ENCODE measurements at places on chromosomes 12 and 14. TPM values are rescaled to one million over a fixed set of nuclear protein-coding genes. Genes with fewer than 3 reads are reported as not detected.
A peak's percentile ranks its signal among the peaks of the same experiment; 100 is the strongest.

GRCh38 chr12:23950210-23950774, 822 bp upstream of the SOX5 start:
- H3K4me3 ChIP-seq = peak overlapping the region; percentile 25
- H3K27ac ChIP-seq = no peak overlapping the region
- DNase-seq = no peak
- no peaks in the 10 kb centered on the region for H3K27me3 ChIP-seq

DNA sequence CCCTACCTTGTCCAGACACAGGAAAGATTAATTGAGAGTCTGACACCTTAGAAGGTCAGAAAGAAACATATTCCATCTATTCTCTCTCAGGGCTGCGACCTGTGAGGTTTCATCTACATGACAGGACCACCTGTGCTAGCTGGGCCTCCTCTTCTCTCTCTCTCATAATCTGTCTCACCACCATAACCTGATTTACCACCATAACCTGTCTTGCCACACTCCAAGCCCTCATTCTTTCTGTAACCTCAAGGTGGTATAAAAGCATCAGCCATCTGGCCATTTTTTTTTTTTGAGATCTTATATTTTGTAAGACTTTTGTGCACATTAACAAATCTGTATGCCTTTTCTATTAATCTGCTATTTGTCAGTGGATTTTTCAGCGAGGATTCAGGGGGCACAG, 75.5 kb downstream of the ACADS start:
- no peaks in the 10 kb centered on the region for H3K27me3 ChIP-seq
- H3K36me3 ChIP-seq = no peaks in the 10 kb centered on the region
- no peak overlapping the region for H3K27ac ChIP-seq
- no peak overlapping the region for H3K4me3 ChIP-seq

DNA sequence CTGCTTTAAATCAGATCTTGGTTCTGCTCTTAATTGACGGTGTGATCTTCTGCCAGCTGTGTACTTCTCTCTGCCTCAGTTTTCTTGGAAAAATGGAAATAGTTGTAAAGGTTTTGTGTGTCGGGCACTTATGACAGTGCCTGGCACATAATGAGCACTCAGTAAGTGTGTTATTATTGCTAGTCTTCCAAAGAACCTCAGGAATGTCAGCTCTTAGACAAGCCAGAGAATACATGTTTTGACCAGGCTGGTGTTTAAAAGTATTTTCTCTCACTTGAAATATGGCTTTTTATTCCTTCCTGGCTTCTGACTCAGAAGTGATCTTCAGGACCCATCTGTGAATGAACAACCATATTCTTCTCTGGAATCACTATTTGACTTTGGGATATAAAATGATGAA, 304.1 kb downstream of the SNAPC1 start:
- H3K36me3 ChIP-seq = no peaks in the 10 kb centered on the region
- no peak overlapping the region for H3K27ac ChIP-seq
- H3K4me3 ChIP-seq = no peak overlapping the region

DNA sequence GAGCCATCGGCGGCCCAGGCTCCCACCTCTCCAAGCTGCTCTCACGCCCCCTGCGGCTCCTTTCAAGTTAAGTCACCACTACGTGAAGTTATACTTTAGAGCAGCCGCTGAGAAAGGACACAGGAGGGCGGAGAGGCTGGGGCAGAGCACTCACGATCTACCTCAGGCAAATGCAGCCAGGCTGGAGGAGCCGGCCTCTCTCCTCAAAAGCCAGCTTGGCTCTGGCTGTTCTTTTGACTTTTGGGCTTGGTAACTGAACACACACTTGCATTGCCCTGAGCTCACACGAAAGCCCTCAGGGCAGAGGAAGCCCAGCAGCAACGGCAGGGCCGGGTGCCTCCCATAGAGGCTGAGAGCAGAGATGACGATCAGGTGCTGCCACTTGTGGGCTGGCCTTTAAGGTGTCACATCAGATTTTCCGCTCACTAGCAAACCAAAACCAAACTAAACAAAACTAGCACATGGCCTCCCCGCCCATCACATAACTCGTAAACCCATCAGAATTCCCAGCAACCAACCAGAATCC, 75.2 kb downstream of the PITPNM2 start:
- H3K27me3 ChIP-seq = no peaks in the 10 kb centered on the region
- peaks cover 45% of the 10 kb centered on the region for H3K4me1 ChIP-seq
- H3K36me3 ChIP-seq = no peaks in the 10 kb centered on the region
- H3K27ac ChIP-seq = peak overlapping the region; percentile 59
- peak; percentile 75 for DNase-seq

- no peaks in the 10 kb centered on the region for H3K36me3 ChIP-seq
- no peak for DNase-seq
- no peak overlapping the region for H3K4me3 ChIP-seq
- H3K27ac ChIP-seq = no peak overlapping the region
- H3K27me3 ChIP-seq = no peaks in the 10 kb centered on the region
- peaks cover 8% of the 10 kb centered on the region for H3K4me1 ChIP-seq
Measured at GRCh38 chr14:103854822-103855733, 7.7 kb upstream of the PPP1R13B start.

GRCh38 chr14:75153295-75153694, 23.1 kb downstream of the TMED10 start:
- no peaks in the 10 kb centered on the region for H3K27me3 ChIP-seq
- no peak for DNase-seq
- H3K27ac ChIP-seq = no peak overlapping the region
- H3K4me1 ChIP-seq = no peaks in the 10 kb centered on the region
- peaks cover 18% of the 10 kb centered on the region for H3K36me3 ChIP-seq

GRCh38 chr12:56154246-56154771, 1.9 kb downstream of the MYL6B start:
- H3K4me1 ChIP-seq = peaks cover 36% of the 10 kb centered on the region
- no peaks in the 10 kb centered on the region for H3K27me3 ChIP-seq
- no peak overlapping the region for H3K27ac ChIP-seq
- DNase-seq = no peak

- peaks cover 12% of the 10 kb centered on the region for H3K4me1 ChIP-seq
- DNase-seq = peak; percentile 36
- no peaks in the 10 kb centered on the region for H3K27me3 ChIP-seq
- H3K36me3 ChIP-seq = no peaks in the 10 kb centered on the region
Measured at GRCh38 chr14:63486738-63487137, 56.4 kb downstream of the PPP2R5E start.

- H3K27ac ChIP-seq = no peak overlapping the region
- peaks cover 25% of the 10 kb centered on the region for H3K27me3 ChIP-seq
- H3K4me1 ChIP-seq = no peaks in the 10 kb centered on the region
- no peaks in the 10 kb centered on the region for H3K36me3 ChIP-seq
- no peak overlapping the region for H3K4me3 ChIP-seq
Measured at GRCh38 chr14:21719841-21720240, 46.2 kb upstream of the OR4E1 start.

- no peaks in the 10 kb centered on the region for H3K36me3 ChIP-seq
- no peak overlapping the region for H3K27ac ChIP-seq
- peaks cover 56% of the 10 kb centered on the region for H3K4me1 ChIP-seq
- no peak for DNase-seq
Measured at GRCh38 chr14:103105580-103106150, 11.1 kb downstream of the EXOC3L4 start.

DNA sequence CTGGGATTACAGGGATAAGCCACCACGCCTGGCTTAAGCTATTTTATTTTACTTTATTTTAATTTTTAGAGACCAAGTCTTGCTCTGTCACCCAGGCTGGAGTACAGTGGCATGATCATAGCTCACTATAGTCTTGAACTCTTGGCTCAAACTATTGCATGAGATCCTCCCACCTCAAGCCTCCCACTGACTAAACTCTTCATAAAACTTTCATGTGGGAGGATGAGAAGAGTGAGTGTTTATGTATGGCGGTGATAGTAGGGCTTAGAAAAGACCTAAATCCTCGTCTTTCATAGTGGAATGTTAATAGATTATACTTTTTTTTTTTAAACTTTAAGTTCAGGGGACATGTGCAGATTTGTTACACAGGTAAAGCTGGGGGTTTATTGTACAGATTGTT, 23.5 kb upstream of the PPP4R3A start:
- H3K4me3 ChIP-seq = no peak overlapping the region
- DNase-seq = no peak
- H3K36me3 ChIP-seq = no peaks in the 10 kb centered on the region
- no peak overlapping the region for H3K27ac ChIP-seq
- no peaks in the 10 kb centered on the region for H3K27me3 ChIP-seq

DNA sequence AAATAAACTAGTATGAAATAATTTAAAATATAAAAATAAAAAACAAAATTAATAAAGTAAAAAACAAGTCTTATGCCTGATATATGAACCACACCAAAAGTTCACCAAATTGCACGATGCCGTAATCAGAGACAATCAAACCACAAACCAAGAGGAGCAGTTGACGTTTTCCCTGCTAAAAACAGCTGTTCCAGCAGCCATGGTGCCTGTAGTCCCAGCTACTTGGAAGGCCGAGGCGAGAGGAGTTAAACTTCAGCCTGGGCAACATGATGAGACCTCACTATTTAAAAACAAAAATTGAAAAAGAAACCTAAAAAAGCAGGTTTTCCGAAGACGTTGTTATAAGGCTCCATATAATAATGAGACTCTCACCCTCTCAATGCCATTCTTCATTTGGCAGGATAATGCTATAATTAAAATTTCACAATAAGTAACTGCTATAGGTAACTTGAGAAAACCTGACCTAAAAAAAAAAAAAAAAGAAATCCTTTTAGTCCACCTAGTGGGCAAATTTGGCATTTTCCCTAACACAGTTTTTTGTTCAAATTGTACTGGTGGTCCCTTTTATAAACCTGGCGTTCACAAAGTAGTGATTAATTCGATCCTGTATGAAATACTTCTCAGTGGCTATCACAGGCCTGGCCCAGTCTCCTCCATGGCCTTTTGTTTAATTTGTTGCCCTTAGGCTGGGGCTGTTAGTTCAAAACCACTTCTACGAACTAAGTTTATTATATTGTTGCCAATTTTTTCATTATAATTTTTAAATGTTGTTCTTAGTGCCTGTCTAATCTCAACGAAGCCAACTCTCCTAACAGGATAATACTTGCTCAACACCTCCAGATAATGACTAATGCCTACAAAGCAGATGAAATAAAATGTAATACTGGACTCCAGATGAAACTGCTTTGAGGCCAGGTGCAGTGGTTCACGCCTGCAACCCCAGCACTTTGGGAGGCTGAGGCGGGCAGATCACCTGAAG, 62.1 kb downstream of the TNFAIP2 start:
- H3K4me1 ChIP-seq = no peaks in the 10 kb centered on the region
- no peak overlapping the region for H3K4me3 ChIP-seq
- no peaks in the 10 kb centered on the region for H3K36me3 ChIP-seq
- peaks cover 46% of the 10 kb centered on the region for H3K27me3 ChIP-seq

Gene CIT
- 24.4 TPM for polyA plus RNA-seq

Gene GLS2
- 3.4 TPM for polyA plus RNA-seq

Gene STAC3
- 5.1 TPM for polyA plus RNA-seq

Gene PTGER2
- 3.4 TPM for polyA plus RNA-seq

Gene ZBTB42
- polyA plus RNA-seq = 9.1 TPM

Gene C3AR1
- polyA plus RNA-seq = 4.3 TPM

Gene AMN
- polyA plus RNA-seq = 0.72 TPM

Data from left lung (tissue), 14 donors.